ENCODE measurements at places on chromosomes 2 and 18. TPM values are rescaled to one million over a fixed set of nuclear protein-coding genes. Genes with fewer than 3 reads are reported as not detected.

The CTLA4 gene
- total RNA-seq = not detected

The PAX3 gene
- not detected for total RNA-seq

The HAAO gene
- total RNA-seq = not detected

The MC2R gene
- total RNA-seq = not detected

The DYNAP gene
- not detected for total RNA-seq

The TCF23 gene
- not detected for total RNA-seq

The KHK gene
- 1.7 TPM for total RNA-seq

The UGT1A1 gene
- not detected for total RNA-seq

The PROM2 gene
- total RNA-seq = 5.9 TPM

The CMPK2 gene
- 0.19 TPM for total RNA-seq

The SLC30A3 gene
- total RNA-seq = not detected

The RBKS gene
- 3.1 TPM for total RNA-seq

The CTAGE1 gene
- not detected for total RNA-seq

The C2orf15 gene
- total RNA-seq = 2.3 TPM

The KLHL41 gene
- total RNA-seq = not detected

The ERICH2 gene
- 1.4 TPM for total RNA-seq

The SNTG2 gene
- 0.55 TPM for total RNA-seq

The SERPINB12 gene
- total RNA-seq = not detected

The ABHD1 gene
- total RNA-seq = not detected

The BABAM2 gene
- total RNA-seq = 21.6 TPM

The MOGAT1 gene
- not detected for total RNA-seq

The SANBR gene
- 5.2 TPM for total RNA-seq

The MSTN gene
- total RNA-seq = not detected

The CNDP1 gene
- total RNA-seq = not detected

The VWA3B gene
- total RNA-seq = 0.08 TPM

The TLX2 gene
- 0.08 TPM for total RNA-seq

The MAPRE3 gene
- total RNA-seq = 6.9 TPM

The RGPD3 gene
- 0.08 TPM for total RNA-seq

The MAP3K19 gene
- not detected for total RNA-seq

The MC4R gene
- not detected for total RNA-seq

The ERBB4 gene
- not detected for total RNA-seq

The LMAN1 gene
- total RNA-seq = 107 TPM

The LRRC30 gene
- total RNA-seq = not detected

The ACKR3 gene
- 1.4 TPM for total RNA-seq

The CNPPD1 gene
- total RNA-seq = 43.7 TPM

The MEP1B gene
- total RNA-seq = not detected

The HOXD8 gene
- not detected for total RNA-seq

The IL1F10 gene
- total RNA-seq = 0.08 TPM

The HSPD1 gene
- total RNA-seq = 200 TPM

The ANKRD29 gene
- 8.5 TPM for total RNA-seq

The TMEM178A gene
- 0.80 TPM for total RNA-seq

The PSMA8 gene
- not detected for total RNA-seq

Measured in hair follicular keratinocyte (primary cell).